ENCODE measurements at places on chromosomes 6 and 20.

DNA sequence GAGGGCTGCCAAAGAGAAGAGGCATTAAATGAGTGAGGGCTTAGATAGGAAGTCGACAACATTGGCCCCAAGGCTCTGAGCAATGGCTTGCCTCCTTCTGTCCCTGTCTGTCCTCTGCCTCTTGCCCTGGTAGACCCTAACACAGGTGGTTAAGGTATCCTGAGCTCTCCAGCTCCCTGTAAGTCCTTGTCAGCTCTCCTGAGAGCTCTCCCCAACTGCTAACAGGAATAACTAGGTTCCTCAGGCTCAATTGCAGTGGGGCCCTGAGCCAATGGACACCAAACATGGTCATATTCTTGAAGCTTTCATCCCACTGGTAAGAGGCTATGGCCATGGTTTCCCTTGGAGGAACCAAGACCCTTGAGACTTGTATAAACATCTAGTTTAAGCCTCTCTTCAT, 5.0 kb upstream of the CPNE1 start:
- no peak for DNase-seq

GRCh38 chr6:4066029-4066755, 12.7 kb downstream of the FAM217A start:
- DNase-seq: no peak

DNA sequence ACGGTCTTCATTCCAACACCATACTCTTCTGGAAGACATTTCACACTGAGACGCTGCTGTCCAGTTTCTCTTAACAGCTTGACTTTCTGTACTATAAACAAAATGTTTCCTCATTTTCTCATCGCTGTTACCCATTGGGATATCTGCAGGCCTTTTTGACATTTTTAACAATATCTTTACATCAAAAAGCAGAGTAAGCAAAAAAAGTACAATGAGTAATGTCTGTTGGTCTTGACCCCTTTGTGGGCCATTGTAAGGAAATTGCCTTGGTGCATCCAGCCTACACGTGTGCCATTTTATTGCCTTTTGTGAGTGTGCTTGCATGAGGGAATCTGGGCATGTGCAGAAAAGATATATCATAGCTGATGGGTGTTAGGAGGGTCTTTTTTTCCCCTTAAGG, 129.1 kb upstream of the MANEA start:
- DNase-seq: no peak

DNA sequence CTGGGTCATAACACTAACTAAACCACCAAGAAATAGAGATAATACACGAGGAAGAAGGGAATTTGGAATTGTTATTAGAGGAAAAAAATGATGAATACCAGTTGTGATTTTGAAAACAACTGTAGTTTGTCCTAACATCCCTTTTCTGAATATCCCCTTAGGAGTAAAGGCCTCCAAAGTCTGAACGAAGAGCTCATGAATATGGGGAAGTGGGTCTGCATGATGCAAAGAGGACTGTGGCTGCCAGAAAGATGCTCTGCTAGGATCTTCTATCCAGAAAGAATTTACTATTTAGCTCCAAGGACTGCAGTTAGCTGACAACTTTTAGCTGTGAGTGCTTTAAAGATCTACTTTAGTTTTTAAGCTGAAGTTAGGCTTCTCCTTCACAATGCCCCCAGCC, 308.8 kb upstream of the HS3ST5 start:
- no peak for DNase-seq

GRCh38 chr6:154894902-154895301, 100.2 kb upstream of the TIAM2 start:
- no peak for DNase-seq

DNA sequence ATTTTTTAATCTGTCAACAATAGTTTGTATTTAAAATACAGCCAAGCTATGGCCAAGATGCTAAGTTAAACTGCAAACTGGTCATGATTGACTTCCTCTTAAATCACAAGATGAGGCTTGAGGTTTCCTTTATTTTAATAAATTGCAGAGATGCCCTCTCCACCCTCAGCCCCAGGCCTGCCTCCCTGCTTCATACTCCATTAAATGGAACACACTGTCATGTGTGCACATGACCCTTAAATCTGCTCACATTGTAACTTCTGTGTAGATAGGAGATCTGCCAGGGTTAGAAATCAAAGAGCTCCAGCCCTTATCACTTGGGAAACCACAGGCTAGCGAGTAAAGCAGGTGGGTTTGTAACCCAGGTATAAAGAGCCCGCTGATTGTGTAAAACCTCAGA, 20.8 kb downstream of the DUSP22 start:
- no peak for DNase-seq

GRCh38 chr6:101294676-101295075, 98.8 kb upstream of the GRIK2 start:
- DNase-seq: no peak

GRCh38 chr20:19995220-19995863, 21.8 kb upstream of the NAA20 start:
- no peak for DNase-seq

GRCh38 chr20:1720226-1720625, 62.6 kb upstream of the SIRPG start:
- DNase-seq: no peak

DNA sequence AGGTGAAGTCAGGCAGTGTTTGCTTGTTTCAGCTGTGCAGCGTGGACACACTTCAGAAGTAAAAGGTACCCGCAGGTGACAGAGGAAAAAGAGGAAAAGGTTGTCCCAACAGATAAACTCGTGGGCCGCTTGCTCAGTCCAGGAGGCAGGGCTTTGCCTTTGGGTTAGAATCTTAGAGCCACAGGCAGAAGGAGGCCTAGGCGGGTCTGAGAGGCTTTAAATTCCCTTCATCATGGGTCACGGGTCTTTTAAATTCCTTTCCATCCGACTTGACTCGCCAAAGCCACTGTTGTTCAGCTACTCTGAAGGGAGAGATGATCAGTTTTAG, 48.2 kb downstream of the AGPAT4 start:
- no peak for DNase-seq

DNA sequence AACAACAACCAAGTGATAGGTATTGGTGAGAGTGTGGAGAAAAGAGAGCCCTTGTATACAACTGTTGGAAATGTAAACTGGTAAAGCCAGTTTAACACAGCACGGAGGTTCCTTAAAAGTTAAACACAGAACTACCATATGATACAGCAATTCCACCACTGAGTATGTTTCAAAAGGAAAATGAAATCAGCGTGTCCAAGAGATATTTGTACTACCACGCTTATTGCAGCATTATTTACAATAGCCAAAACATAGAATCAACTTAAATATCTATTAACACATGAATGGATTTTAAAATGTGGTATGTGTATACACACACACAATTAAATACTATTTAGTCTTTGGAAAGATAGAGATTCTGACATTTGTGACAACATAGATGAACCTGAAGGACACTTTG, 1.1 kb downstream of the PTCHD4 start:
- DNase-seq: no peak

DNA sequence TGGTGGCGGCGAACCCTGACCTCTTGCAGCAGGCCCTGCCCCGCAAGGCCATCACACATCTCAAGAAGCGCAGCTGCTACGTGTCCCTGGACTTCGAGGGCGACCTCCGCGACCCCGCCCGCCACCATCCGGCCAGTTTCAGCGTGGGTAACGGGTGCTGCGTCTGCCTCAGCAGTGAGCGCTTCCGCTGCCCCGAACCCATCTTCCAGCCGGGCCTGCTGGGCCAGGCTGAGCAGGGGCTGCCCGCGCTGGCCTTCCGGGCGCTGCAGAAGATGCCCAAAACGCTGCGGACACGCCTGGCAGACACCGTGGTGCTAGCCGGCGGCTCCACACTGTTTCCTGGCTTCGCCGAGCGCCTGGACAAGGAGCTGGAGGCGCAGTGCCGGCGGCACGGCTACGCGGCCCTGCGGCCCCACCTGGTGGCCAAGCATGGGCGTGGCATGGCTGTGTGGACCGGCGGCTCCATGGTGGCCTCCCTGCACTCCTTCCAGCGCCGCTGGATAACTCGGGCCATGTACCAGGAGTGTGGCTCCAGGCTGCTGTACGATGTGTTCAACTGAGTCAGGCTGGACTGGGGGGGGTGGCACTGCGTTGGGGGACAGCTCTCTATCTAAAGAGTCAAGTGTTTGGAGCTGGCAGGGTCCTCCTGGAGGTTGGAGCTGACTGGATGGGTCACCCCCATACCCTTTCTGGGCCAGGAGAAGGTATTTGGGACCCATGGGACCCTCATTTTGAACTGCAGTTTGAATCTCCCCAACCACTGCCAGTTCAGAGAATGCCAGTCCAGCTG, 1.1 kb downstream of the ACTL10 start:
- DNase-seq: peak; percentile 81

DNA sequence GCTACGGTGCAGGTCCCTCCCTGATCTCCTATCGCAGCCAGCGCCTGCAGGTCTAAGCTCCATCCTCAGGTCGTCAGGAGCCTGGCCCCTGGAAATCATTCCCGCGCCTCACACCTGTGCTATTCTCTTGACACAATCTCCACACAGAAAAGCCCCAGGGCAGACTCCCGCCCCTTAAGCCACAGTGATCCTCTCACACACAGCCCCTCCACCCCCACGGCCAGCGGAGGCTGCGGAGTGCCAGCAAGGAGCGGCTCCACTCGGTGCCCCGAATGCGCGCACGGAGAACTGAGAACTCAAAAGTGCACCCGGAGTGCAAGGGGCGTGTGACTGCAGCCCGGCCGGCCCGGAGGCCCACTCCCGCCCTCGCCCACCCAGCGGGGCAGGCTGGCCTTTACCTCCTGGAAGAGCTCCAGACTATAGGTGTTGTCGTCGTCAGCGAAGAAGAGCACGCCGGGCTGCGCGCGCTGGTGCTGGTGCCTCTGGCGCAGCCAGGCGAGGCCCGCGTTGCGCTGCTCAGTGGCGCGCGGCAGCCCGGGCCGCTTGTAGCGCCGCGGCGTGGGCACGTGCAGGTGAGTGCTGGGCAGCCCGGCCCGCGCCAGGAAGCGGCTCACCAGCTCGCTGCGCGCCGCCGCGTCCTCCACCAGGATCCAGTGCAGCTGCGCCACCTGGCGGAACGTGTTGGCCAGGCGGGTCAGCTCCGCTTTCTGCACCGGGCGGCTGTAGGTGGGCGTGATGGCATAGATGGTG, 1.2 kb downstream of the B3GAT2 start:
- DNase-seq: peak; percentile 80

- DNase-seq: no peak
These were observed 83.6 kb downstream of the NFATC2 start for GRCh38 chr20:51458751-51459439.

DNA sequence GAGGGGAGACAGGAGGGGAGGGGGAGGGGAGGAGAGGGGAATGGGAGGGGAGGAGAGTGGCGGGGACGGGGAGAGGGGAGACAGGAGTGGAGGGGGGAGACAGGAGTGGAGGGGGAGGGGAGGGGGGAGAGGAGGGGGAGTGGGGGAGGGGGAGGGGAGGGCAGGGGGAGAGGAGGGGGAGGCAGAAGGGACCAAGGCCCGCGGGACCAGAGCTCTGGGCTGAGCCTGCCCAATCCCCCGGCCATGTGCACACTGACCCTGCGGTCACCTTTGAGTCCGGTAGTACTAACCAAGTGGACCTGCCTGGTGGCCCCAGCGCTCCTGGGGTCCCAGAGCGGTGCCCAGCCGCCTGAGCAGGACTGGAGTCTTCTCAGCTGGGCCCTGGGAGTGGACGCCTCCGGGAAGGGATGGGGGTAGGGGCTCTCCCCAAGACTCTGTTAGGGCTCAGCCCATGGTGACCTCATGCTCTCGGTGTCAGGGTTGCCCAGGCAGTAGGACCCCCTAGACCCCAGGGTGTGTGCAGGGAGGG, 471 bp upstream of the KCNQ2 start:
- no peak for DNase-seq

DNA sequence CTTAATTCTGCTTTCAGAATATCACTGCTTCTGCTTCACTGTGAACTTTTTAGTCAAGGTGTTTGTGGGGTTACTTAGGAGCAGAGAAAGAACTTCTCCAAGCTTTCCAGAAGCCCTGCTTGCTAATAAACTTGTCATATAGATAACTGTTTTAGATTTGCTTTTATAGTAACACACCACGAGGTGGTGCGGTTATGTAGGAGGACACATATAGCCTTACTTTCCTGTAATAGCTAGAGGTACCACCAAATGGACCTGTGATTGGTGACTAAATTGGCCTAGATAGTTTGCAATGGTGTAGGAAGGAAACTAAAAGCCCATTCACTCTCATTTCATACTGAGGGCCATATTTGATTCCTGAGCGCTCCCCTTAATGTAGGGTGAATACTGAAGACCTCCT, 52.3 kb upstream of the BCLAF1 start:
- DNase-seq: no peak

DNA sequence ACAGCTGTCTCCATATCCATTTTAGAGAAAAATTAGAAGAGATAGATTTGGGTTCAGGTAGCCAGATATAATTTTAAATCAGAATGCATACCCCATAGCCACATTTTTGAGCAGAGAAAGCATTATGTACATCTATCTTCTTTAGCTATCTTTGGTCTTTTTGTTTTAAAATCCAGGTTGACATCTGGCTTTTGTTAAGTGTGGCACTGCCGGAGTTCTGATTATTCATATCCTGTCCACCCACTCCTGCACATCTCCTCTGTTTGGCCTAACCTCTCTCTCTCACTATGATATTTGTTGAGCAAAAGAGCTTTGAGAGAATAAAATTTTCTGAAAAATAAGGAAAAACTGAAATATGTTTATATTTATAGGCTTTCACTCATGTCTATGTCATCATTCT, 189.7 kb downstream of the PACRG start:
- no peak for DNase-seq

DNA sequence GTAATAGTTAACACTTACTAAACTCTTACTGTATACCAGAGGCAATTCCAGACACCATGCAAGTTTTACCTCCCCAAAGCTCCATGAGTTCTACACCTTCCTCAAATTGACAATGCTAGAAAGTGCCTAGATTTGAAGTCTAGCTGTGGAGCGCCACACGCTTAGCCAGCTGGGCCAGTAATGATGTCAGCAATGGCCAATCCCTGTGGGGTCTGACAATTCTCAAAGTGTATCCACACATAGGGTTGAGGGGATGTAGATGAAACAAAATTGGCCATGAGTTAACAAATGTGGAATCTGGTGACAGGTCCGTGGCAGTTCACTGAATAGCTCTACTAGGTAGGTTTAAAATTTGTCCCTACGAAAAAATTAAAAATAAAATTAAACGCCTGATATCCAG, 1.3 kb downstream of the ZNF343 start:
- no peak for DNase-seq
